ENCODE measurements at places on chromosomes 16 and 17.

GRCh38 chr16:534135-534534 lies 6.6 kb downstream of the CAPN15 start:
- no peak for DNase-seq

DNA sequence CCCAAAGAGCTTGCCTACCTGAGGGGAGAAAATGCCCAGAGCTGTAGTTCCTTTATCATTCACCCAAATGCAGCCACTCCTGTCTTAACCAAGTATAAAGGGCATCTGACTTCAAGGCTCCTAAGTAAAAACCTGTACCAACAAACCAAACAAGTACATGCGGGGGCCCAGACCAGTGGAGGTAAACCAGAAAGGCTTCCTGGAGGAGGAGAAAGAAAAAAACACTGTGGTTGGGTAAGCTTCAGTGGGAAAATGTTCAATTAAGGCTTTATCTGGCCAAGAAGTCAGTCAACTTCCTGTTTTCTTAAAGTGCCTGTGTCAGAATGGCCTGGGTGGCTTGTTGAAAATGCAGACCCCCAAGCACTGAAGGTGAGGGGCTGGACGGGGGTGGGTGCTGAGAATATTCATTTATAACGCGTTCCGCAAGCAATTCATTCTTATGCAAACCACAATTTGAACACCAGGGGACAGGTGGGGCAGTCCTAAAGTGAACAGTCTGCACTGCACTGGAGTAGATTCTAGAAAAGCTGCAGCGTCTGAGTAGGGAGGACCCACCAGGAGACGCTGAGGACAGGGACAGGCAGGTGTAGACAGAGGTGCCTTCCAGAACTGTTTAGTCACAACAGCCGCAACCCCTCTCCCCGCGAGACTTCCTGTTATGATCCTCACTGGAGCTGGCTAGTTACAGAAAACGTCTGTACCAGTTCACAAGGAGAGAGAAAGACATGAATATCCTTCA lies 467.1 kb downstream of the SOX9 start:
- no peak for DNase-seq

- DNase-seq = no peak
Measured at GRCh38 chr16:73418051-73418450, 370.1 kb upstream of the ZFHX3 start.

DNA sequence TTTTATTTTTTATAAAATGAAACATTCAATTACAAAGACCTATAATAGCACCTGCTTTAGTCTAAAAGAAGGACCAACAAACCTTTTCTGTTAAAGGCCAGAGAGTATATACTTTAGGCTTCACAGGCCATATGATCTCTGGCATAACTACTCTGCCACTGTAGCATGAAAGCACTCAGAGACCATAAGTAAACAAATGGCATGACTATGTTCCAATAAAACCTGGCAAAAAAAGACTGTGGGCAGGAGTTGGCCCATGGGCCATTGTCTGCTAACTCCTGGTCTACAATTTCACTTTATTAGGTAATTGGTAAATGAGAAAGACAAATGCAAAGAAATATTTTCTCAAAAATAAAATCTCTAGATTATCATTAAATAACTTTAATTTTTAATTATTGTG lies 14.9 kb downstream of the CEP112 start:
- DNase-seq = no peak

- no peak for DNase-seq
Measured at GRCh38 chr16:63323722-63324705, 1287.8 kb upstream of the CDH8 start.

- no peak for DNase-seq
Measured at GRCh38 chr17:11608396-11608795, 10.1 kb downstream of the DNAH9 start.

DNA sequence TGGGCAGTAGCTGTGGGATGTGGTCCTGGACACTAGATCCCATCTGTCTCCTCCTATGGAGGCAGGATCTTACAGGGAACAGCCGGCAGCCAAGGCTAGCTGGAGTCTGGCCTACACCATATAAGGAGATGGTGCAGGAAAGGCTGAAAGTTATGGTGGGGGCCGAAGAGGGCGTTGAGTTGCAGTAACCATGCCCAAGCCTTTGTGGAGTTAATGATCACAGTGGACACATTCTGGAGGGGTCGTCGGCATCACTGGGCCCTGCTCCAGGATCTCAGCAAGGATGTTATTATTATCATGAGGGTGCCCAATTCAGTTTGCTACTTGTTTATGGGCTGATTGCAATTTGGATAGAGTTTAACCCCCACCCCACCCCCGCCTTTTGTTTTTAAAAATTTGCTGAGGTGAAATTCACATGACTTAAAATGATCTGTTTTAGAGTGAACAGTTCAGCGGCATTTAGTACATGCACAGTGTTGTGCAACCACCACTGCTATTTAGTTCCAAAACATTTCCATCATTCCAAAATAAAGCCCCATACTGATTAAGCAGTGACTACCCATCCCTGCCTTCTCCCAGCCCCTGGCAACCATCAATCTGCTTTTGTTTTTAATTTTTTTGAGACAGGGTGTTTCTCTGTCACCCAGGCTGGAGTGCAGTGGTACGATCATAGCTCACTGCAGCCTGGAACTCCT lies 184.3 kb upstream of the CACNG3 start:
- no peak for DNase-seq

- no peak for DNase-seq
Measured at GRCh38 chr17:76528156-76528527, 9.4 kb downstream of the CYGB start.

GRCh38 chr16:31127182-31127581 lies 8.3 kb downstream of the PRSS8 start:
- no peak for DNase-seq

DNA sequence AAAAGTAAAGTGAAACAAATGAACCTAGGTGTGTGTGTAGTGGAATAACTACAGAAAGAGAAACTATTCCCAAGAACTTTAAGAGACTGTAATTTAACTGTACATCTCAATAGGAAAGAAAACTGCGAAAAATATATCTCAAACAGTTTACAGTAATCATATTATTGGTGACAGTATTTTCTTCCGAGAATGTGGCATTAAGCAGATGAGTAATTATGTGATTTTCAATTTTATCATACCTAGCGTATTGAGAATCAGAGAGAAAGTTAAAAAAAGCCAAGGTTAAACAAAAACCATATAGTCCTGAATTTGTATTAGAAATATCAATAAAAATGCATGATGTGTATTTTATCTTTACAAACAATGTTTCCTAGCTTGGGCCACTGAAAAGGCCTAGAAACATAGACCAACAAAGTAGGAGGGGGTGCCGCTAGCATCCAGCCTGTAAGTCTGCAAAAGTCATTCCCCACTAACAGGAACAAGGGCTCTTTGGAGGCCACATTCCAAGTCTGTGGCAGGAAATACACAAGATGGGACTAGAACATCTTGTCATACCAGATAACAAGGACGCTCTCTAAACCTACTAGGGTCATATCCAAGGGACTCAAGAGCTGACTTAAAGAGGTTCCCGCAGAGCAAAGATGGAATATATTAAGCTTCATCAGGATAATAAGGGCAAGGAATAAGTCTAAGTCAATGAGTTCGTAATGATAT lies 20.5 kb downstream of the RNF157 start:
- no peak for DNase-seq

GRCh38 chr17:65243838-65244625 lies 106.9 kb downstream of the RGS9 start:
- no peak for DNase-seq
